ENCODE measurements at places on chromosomes 5 and 9.

DNA sequence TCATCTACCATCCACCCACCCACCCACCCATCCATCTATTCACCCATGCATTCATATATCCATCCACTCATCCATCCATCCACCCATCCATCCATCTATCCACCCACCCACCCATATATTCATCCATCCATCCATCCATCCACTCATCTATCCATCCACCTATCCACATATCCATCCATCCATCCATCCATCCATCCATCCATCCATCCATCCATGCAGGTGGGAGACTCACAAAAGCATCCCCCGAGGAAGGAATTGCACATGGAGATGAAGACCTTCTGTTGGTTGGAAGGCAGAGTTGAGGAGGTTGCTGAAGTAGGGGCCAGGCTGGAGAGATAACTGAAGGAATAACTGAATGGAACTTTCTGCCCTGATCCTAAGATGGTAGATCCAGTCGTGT lies 126.9 kb downstream of the RGS3 start:
- no peak for DNase-seq

DNA sequence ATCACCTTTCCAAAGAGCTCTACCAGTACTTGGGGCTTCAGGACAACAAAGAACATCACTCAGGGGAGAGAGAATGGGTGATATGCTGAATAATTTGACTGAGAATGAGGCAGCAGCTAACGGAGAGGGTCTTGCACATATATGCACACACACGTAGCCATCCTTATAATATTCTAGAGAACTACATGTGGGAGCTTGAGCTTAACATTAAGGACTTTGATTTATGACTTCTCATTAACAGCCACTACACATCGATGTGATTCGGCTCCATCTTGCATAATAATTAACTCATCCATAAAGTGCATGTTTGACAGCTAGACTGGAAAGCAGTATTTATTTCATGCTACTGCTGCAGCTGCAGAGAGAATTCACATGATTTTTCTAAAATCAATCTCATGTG lies 163.4 kb downstream of the RAB3C start:
- no peak for DNase-seq

- DNase-seq, result no peak
Measured at GRCh38 chr9:129411501-129412175, 209.3 kb downstream of the C9orf50 start.

- no peak for DNase-seq
Measured at GRCh38 chr9:127884427-127884911, 7.0 kb upstream of the AK1 start.

DNA sequence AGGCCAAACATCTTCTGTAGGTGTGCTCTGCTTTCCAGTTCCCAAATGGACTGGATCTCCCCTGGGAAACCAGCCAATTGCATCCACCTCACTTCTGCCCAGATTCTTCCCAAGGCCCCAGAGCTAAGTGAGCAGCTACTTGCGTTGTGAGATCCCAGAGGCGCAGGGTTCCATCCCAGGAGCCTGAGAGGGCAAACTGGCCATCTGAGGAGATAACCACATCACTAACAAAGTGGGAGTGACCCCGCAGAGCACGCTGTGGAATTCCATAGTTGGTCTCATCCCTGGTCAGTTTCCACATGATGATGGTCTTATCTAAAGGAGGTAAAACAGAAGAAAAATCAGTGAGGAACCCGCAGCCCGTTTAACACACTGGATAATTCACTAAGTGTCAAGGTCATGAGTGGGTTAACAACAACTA lies 1.7 kb downstream of the RACK1 start:
- no peak for DNase-seq

- no peak for DNase-seq
Measured at GRCh38 chr5:174412941-174413340, 311.4 kb upstream of the MSX2 start.

DNA sequence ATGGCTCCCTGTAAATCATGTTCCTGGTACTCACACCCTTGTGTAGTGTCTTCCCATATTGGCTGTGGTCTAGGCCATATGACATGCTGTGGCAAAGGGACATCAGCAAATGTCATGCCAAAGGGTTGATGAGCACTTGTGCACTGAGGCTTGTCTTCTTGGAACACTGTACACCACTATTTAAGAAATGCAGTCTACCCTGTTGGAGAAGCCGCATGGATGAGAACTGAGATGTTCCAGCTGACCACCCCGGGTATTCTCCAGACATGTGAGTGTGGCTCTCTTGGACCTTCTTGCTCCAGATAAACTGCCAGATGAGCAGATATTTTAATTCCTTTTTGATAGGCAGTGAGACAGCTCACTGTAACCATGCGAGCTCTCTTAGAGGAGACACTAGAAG lies 20.5 kb upstream of the NPR3 start:
- DNase-seq, result no peak

GRCh38 chr9:96109680-96110351 lies 192.2 kb downstream of the HSD17B3 start:
- DNase-seq, result no peak

DNA sequence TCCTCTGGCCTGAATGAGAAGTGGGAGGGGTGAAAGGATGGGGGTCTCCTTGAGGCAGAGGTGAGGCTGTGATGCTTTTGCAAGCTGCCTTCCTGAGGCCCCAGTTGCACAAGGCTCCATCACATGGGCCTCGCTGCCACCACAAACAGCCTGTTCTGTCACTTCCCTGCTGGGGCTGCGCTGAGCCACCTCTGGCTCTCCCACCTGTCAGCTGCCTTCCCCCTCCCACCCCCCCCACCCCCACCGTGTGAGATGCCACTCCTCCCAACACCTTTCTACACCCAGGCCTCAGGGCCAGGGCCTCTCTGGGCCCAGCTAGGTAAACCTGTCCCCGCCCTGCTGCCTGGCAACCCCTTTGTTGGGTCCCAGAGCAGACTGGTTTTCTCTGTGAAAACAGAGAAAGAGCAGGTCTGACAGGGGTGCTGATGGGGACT lies 4.5 kb upstream of the PDLIM4 start:
- no peak for DNase-seq

GRCh38 chr5:178259623-178260536 lies 27.3 kb upstream of the PHYKPL start:
- DNase-seq, result no peak

GRCh38 chr9:131839281-131840084 lies 99.6 kb upstream of the RAPGEF1 start:
- DNase-seq, result no peak

- no peak for DNase-seq
Measured at GRCh38 chr5:135047347-135047695, 13.3 kb upstream of the PITX1 start.

DNA sequence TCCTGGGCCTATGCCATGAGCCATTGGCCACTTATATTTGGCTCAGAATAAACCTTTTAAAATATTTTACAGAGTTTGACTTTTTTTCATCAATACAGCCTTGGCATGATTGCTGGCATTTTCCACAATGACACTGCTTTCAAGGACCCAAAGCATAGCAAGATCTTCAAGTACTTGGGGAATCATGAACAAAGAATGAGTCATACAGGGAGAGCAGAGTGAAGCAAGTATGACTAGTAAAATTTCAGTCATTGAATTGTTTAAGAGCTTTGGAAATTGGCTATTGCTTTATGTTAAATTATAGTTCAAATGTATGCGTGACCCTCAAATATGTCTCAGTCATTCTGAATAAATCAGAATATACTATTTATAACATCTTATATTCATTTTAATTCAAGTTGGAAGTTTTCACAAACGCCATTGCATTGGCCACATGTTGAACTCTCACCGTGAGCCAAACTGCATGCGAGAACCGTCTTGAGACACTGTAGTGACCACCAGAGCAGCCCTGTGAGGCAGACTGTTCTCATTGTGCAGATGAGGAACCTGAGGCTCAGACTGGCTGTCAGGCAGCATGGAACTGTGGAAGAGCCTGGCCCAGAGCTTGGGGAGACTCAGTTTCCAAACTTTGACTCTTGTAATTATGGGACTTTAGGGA lies 52.9 kb downstream of the GDNF start:
- no peak for DNase-seq

DNA sequence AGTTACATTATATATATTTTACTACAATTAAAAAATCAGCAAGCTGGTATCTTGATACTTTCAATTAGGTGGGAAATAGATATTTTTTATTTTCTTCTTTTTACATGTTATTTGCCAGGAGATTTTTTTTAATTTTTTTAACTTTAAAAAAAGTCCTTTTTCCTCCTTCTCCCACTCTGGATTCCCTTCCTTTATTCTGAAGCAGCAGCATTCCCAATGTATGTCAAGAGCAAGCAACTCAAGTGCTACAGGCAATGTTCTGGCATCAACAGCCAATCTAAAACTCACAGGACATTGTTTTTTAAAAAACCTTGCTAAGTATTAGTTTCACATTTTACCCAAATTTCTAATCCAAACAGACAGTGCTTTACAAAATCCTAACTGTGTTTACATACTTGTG lies 41.4 kb downstream of the GOLPH3 start:
- DNase-seq, result no peak

DNA sequence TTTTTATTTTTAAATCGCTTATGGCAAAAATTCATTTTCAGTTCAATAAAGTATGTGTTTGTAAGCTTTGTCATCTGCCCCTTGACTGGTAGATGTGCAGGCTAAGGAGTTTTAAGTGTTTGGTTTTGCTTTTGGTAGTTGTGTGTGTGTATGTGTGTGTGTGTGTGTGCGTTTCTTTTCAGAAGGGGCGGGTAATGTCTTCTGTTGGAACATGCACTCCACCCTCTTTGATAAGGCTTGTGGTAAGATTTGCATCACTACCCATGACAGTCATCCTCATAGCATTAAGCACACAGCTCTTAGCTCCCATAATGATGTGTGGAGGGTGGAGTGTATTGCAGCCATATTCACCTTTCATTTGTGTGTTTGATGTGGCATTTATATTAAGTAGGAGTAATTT lies 92.1 kb upstream of the FSD1L start:
- DNase-seq, result no peak

GRCh38 chr5:133818869-133819600 lies 149.4 kb downstream of the C5orf15 start:
- no peak for DNase-seq

- DNase-seq, result no peak
Measured at GRCh38 chr9:15977438-15977837, 424.6 kb downstream of the CCDC171 start.

GRCh38 chr5:69167493-69167855 lies 524 bp downstream of the CCNB1 start:
- DNase-seq, result no peak

DNA sequence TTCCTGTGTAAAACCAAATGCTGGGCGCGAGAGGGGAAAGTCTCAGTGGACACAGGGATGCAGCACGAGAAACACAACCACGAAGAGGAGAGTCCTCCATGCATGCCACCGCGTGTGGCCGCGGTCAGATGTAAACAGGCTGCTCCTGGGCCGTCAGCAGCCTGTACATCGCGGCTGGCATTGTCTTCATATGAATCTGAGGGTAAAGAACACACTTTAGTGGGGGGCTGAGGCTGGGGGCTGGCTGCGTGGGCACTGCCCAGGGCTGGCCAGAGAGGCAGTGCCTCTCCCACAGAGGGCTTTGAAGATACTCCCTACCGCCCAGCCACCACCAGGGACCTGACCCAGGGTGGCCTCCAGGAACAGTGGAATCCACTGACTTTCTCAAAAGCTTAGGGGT lies 106.2 kb downstream of the ENTREP1 start:
- DNase-seq, result no peak

Measured in stimulated activated CD4-positive, alpha-beta T cell treated with anti-CD3 and anti-CD28 coated beads, Interleukin-12 subunit alpha, Interleukin-12 subunit beta, amount 100 ng/mL, for 24 hours (primary cell).